Stimulated activated CD8-positive, alpha-beta memory T cell treated with anti-CD3 and anti-CD28 coated beads, Interleukin-15, amount 100 ng/mL, for 48 hours (primary cell): ENCODE measurements at places on chromosomes 4 and X.

GRCh38 chrX:112901869-112902725, 61.5 kb upstream of the AMOT start:
- DNase-seq, result no peak

- no peak for DNase-seq
Measured at GRCh38 chrX:101764538-101764937, 104.9 kb upstream of the ARMCX2 start.

- DNase-seq, result no peak
Measured at GRCh38 chr4:71396382-71396781, 57.6 kb downstream of the SLC4A4 start.

DNA sequence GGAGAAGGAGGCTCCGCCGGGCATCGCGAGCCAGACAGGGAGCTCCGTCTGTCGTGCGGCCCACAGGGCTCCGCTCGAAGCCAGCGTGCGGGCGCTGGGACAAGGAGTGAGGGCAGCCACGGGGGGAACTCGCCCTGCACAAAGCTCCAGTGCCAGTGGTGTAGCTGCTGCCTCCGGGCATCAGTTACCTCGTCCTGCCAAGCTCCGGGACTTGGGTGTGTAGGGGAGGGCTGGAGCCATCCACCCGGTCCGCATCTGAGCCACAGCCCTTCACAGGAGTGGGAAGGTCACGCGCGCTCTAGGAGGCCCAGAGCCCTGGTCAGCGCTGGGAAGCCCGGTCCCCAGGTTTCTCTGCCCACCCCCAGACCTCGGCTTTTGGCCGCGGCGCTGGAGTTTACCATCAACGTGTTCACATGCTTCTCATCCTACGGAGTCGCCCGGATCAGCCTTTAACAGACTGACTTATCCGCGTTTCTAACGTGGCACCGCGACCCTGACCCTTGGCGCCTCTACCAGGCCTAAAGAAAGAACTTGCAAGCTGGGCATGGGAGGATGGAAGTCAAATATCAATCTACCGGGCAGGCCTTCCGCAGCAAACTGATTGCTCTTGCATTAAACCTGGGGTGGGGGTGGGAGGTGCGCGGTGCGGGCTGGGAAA, 8.4 kb upstream of the PRDM8 start:
- no peak for DNase-seq

DNA sequence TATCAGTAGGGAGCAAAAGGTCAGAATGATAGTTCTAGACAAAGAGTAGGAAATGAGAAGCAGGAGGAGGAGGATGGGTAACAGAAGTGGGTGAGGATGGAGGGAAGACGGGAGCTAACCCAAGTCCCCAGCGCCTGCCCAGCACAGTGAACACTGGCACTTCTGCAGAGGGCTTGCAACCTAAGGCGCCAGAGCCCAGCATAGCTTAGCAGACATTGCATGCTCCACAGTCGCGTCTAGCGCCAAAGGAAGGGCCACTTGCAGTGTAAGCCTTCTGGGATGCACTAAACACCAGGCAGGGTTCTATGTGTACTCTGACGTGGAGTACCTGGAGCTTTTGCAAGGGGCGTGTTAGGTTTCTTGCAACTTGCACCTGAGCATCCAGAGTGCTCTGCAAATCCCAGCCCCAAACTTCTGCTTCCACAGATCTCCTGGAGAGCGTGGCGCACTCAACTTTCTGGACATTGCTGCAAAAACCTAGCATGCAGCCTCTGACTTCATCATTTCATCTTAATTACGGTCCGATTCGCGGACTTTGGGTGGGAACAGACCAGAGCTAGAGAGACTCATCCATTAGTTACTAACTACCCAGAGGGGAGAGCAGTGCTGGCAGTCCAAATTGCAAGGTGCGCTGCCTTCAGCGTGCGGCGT, 46.5 kb upstream of the NKAP start:
- DNase-seq, result no peak

DNA sequence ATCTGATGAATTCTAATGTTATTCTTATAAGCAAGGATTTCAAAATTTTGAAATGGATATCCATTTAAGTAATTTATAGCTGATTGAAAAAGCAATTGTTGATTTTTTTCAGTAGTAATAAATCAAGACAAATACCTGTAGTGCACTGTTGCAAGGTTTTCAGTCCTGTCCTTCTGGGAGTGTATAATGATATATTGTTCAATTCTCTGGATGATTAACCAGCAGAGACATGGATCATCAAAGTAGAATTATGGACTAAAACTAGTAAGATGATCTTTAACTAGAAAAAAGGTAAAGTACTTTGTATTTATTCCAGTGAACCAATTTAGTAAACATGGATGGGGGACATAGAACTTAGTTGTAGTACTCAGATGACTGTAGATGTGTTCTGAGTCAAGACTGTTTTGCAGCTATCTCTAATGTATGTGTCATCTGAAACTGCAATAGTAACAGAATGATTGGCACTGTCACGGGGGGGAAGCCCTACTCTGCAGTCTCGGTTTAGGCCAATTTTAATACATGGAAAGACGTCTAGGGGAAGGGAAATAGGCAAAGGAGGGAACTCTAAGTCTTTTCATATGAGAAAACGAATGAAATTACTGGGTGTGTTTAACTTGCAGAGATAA, 121.9 kb downstream of the GLRA3 start:
- DNase-seq, result no peak

DNA sequence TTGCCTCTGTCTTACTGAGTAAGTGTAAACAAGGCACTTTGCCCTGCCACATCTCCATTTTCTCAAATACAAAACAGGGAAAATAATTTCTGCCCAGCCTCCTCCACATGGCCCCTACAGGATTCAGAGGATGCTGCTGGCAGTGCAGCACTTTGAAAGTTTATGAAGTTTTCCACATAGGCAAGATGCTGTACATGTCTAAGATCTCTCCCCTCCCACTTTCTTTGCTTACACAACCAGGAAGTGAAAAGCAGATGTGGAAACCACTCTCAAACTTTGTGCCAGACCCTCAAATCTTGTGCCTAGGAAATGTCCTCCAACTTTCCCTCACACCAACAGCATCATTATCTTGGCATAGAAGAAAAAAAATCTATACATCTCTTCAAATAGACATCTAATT, 257.0 kb upstream of the LDB2 start:
- no peak for DNase-seq
